ENCODE measurements at places on chromosomes 3 and 15. TPM values are rescaled to one million over a fixed set of nuclear protein-coding genes. Genes with fewer than 3 reads are reported as not detected.
A peak's percentile ranks its signal among the peaks of the same experiment; 100 is the strongest.

- H3K36me3 ChIP-seq, result peaks cover 48% of the 10 kb centered on the region
- H3K27me3 ChIP-seq, result peaks cover 26% of the 10 kb centered on the region
- H3K27ac ChIP-seq, result peak overlapping the region; percentile 51
- DNase-seq, result no peak
- peaks cover 41% of the 10 kb centered on the region for H3K4me1 ChIP-seq
- peak overlapping the region; percentile 83 for H3K4me3 ChIP-seq
Observed at GRCh38 chr15:79311901-79312553, 1.1 kb downstream of the TMED3 start.

- H3K4me1 ChIP-seq, result no peaks in the 10 kb centered on the region
- no peak overlapping the region for H3K27ac ChIP-seq
- H3K27me3 ChIP-seq, result no peaks in the 10 kb centered on the region
- DNase-seq, result no peak
- no peak overlapping the region for H3K4me3 ChIP-seq
Observed at GRCh38 chr3:4069796-4070195, 233.4 kb upstream of the SETMAR start.

DNA sequence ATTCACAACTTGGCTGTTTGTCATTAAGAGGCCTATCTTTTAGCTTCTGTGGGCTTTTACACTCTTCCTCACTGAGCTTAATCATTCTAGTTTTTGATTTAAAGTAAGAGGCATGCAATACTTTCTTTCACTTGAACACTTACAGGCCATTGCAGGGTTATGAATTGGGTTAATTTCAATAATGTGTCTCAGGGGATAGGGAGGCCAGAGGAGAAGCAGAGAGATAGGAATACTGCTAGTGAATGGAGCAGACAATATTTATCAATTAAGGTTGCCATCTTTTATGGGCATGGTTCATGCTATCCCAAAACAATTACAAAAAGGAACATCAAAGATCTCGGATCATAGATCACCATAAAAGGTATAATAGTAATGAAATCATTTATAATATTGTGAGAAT is 189.8 kb downstream of the EPHA3 start:
- no peaks in the 10 kb centered on the region for H3K36me3 ChIP-seq
- no peak overlapping the region for H3K4me3 ChIP-seq
- no peak for DNase-seq
- no peaks in the 10 kb centered on the region for H3K27me3 ChIP-seq
- H3K4me1 ChIP-seq, result no peaks in the 10 kb centered on the region

DNA sequence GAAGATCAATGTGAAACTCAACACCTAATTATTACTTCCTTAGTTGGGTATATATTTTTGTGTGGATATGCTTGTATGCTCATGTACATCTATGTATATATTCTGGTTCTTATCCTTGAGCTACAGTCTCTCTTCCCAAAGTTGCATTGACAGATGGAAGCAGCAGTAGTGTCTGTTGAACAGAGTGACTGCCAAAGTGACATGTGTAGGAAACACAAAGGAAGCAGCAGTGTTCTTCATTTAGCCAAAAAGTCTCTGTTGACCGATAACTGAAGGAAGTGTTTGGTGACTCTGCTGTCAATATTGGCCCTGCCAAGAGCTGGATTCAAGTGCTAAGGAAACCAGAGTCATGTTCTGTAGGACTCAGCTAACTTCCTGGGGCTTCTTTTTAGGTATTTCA is 123.8 kb downstream of the C3orf70 start:
- no peak overlapping the region for H3K27ac ChIP-seq
- H3K4me3 ChIP-seq, result no peak overlapping the region
- H3K27me3 ChIP-seq, result no peaks in the 10 kb centered on the region

- no peaks in the 10 kb centered on the region for H3K36me3 ChIP-seq
- H3K4me1 ChIP-seq, result no peaks in the 10 kb centered on the region
- H3K27me3 ChIP-seq, result no peaks in the 10 kb centered on the region
- DNase-seq, result no peak
Observed at GRCh38 chr15:53658827-53659555, 100.5 kb downstream of the WDR72 start.

DNA sequence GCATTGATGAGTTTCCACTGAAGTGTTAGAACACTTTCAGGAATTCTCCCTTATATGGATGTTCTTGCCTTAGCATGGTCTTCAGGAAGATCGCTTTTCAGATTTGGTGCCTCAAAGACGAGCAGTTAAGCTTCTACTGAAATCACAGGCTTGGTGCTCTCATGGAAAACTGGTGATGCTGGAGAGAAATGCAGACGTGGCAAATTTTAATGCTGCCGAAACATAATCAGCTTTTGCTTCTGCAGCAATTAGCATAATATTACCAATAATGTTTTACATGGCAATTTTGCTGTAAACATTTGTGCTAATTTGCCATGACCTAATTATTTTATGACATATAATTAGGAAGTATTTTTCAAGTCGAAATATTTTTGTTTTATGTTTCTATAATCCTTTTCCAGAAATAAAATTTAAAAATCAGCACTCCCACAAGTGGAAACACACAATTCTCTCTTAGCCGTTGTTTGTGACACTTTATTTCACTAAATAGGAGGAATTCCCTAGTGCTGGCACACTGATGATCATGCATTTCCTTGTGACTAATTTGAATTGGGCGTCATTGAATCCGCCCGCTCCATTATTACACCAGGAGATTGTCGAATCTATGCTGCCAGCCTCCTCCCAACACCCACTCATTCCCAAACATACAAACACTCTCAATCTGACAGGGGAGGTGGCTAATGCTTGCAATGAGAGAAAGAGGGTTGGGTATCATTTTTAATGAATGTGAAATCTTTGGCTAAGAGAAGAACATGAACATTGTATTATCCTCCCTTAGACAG is 506.8 kb upstream of the PPP2R3A start:
- no peak overlapping the region for H3K4me3 ChIP-seq
- no peak overlapping the region for H3K27ac ChIP-seq
- H3K27me3 ChIP-seq, result no peaks in the 10 kb centered on the region
- H3K4me1 ChIP-seq, result no peaks in the 10 kb centered on the region

- H3K4me1 ChIP-seq, result no peaks in the 10 kb centered on the region
- H3K4me3 ChIP-seq, result no peak overlapping the region
- DNase-seq, result no peak
- H3K27ac ChIP-seq, result no peak overlapping the region
- H3K27me3 ChIP-seq, result peaks cover 3% of the 10 kb centered on the region
Observed at GRCh38 chr15:81633889-81634288, 259.9 kb upstream of the TMC3 start.

- H3K27ac ChIP-seq, result no peak overlapping the region
- peaks cover 29% of the 10 kb centered on the region for H3K4me1 ChIP-seq
Observed at GRCh38 chr3:112965656-112966055, 9.2 kb downstream of the CD200R1 start.

- no peak overlapping the region for H3K27ac ChIP-seq
- no peaks in the 10 kb centered on the region for H3K4me1 ChIP-seq
- no peak for DNase-seq
- no peak overlapping the region for H3K4me3 ChIP-seq
Observed at GRCh38 chr15:29410338-29410737, 140.7 kb upstream of the NSMCE3 start.

DNA sequence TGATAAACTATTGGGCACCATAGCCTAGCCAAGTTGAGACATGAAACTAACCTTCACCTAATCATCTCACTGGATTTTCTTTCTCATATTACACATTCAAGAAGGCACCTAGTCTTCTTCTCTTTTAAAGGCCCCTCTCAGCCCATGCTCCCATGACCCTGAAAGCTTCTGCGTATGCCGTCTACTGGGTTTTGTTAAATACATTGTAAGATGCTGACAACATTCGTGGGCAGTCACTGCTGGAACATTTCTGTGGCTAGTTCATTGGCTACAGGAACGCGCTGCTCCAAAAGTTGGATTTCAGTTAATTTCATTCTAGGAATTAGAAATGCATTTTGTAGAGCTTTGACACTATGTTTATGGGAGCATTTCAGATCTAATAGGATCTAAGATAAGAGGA is 52.3 kb upstream of the CHD2 start:
- H3K27ac ChIP-seq, result no peak overlapping the region
- H3K4me1 ChIP-seq, result peaks cover 67% of the 10 kb centered on the region
- H3K27me3 ChIP-seq, result no peaks in the 10 kb centered on the region
- H3K36me3 ChIP-seq, result no peaks in the 10 kb centered on the region
- no peak overlapping the region for H3K4me3 ChIP-seq

CFAP20DC gene
- total RNA-seq, result 2.4 TPM

ISLR2 gene
- total RNA-seq, result not detected

CPEB1 gene
- 1.0 TPM for total RNA-seq

ENTPD3 gene
- not detected for total RNA-seq

P3H2 gene
- not detected for total RNA-seq

AQR gene
- 44.5 TPM for total RNA-seq

STRIT1 gene
- not detected for total RNA-seq

MEIS2 gene
- not detected for total RNA-seq

CYP1A1 gene
- 4.9 TPM for total RNA-seq

GATM gene
- 5.0 TPM for total RNA-seq
